ENCODE measurements at places on chromosomes 2 and 18. TPM values are rescaled to one million over a fixed set of nuclear protein-coding genes. Genes with fewer than 3 reads are reported as not detected.
A peak's percentile ranks its signal among the peaks of the same experiment; 100 is the strongest.

Gene CREG2
- 2.0 TPM for total RNA-seq

- no peak overlapping the region for H3K27ac ChIP-seq
- no peak overlapping the region for H3K4me3 ChIP-seq
- peaks cover 5% of the 10 kb centered on the region for H3K4me1 ChIP-seq
- DNase-seq: no peak
These were observed 45.2 kb upstream of the ASB1 start for GRCh38 chr2:238381341-238382115.

GRCh38 chr18:34117319-34117718 is 107.4 kb downstream of the NOL4 start:
- DNase-seq: no peak
- no peaks in the 10 kb centered on the region for H3K36me3 ChIP-seq
- no peaks in the 10 kb centered on the region for H3K27me3 ChIP-seq
- no peaks in the 10 kb centered on the region for H3K4me1 ChIP-seq

Gene DSC2
- total RNA-seq: 393 TPM

- H3K4me1 ChIP-seq: no peaks in the 10 kb centered on the region
- no peak for DNase-seq
- H3K4me3 ChIP-seq: no peak overlapping the region
- no peak overlapping the region for H3K27ac ChIP-seq
- H3K27me3 ChIP-seq: no peaks in the 10 kb centered on the region
These were observed 24.0 kb upstream of the ALPI start for GRCh38 chr2:232431705-232432590.

- H3K4me3 ChIP-seq: no peak overlapping the region
- peaks cover 11% of the 10 kb centered on the region for H3K36me3 ChIP-seq
- no peak overlapping the region for H3K27ac ChIP-seq
These were observed 258.0 kb downstream of the HDAC4 start for GRCh38 chr2:239142806-239143205.

- no peak for DNase-seq
- H3K4me1 ChIP-seq: peaks cover 24% of the 10 kb centered on the region
- H3K4me3 ChIP-seq: no peak overlapping the region
- H3K36me3 ChIP-seq: no peaks in the 10 kb centered on the region
These were observed 31.8 kb downstream of the RNU4ATAC start for GRCh38 chr2:121562269-121563176.

- no peak overlapping the region for H3K4me3 ChIP-seq
- no peaks in the 10 kb centered on the region for H3K27me3 ChIP-seq
- no peak for DNase-seq
- no peaks in the 10 kb centered on the region for H3K36me3 ChIP-seq
- peaks cover 8% of the 10 kb centered on the region for H3K4me1 ChIP-seq
These were observed 65.2 kb downstream of the LDLRAD4 start for GRCh38 chr18:13283746-13284145.

Gene NTSR2
- total RNA-seq: not detected

GRCh38 chr2:29186817-29187216 is 71.6 kb downstream of the CLIP4 start:
- no peaks in the 10 kb centered on the region for H3K36me3 ChIP-seq
- no peaks in the 10 kb centered on the region for H3K4me1 ChIP-seq
- H3K4me3 ChIP-seq: no peak overlapping the region
- no peak for DNase-seq
- H3K27ac ChIP-seq: no peak overlapping the region
- H3K27me3 ChIP-seq: no peaks in the 10 kb centered on the region

DNA sequence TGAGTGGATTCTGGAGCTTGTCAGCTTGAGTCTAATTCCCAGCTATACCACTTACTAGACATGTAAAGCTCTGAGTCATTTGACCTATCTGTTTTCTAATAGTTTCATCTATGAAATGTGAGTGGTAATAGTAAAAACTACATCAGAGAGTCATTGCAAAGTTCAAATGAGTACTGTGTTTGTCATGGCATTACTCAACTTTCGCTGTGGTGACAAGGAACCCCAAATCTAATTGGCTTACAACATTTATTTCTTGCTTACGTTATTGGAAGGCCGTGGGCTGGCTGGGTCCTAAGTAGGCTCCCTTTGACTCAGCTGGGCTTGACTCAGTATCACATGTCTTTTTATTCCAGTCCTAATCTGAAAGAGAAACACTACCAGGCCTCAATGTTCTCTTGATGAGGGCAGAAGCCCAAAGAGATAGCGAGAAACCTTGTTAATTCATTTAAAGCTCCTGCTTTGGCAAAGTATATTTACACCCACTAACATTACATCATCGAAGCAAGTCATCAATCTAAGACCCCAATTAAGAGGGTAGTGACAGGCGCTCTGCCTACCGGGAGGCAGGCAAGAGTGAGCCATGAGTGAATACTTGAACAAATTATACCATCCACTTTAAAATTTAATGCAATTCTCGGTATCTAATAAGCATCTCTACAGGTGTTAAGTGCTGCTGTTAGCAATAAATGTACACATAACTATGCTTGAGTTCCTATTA is 431.8 kb upstream of the SPHKAP start:
- no peak for DNase-seq
- no peak overlapping the region for H3K27ac ChIP-seq
- no peaks in the 10 kb centered on the region for H3K27me3 ChIP-seq
- H3K36me3 ChIP-seq: no peaks in the 10 kb centered on the region
- H3K4me3 ChIP-seq: no peak overlapping the region

- H3K4me1 ChIP-seq: peaks cover 22% of the 10 kb centered on the region
- no peaks in the 10 kb centered on the region for H3K27me3 ChIP-seq
- DNase-seq: no peak
These were observed 180.4 kb downstream of the MCFD2 start for GRCh38 chr2:46735108-46735691.

Gene SLC8A1
- total RNA-seq: 4.2 TPM

- H3K36me3 ChIP-seq: no peaks in the 10 kb centered on the region
- no peak overlapping the region for H3K4me3 ChIP-seq
- no peaks in the 10 kb centered on the region for H3K27me3 ChIP-seq
- DNase-seq: no peak
These were observed 12.6 kb upstream of the RAB1A start for GRCh38 chr2:65142515-65142914.

- H3K27me3 ChIP-seq: no peaks in the 10 kb centered on the region
- H3K4me3 ChIP-seq: no peak overlapping the region
- peaks cover 4% of the 10 kb centered on the region for H3K4me1 ChIP-seq
These were observed 46.5 kb downstream of the PLEK start for GRCh38 chr2:68411397-68412126.

- no peaks in the 10 kb centered on the region for H3K36me3 ChIP-seq
- H3K27me3 ChIP-seq: no peaks in the 10 kb centered on the region
- H3K27ac ChIP-seq: no peak overlapping the region
- H3K4me3 ChIP-seq: no peak overlapping the region
- H3K4me1 ChIP-seq: no peaks in the 10 kb centered on the region
- DNase-seq: no peak
These were observed 361.1 kb upstream of the NRP2 start for GRCh38 chr2:205321231-205321630.

DNA sequence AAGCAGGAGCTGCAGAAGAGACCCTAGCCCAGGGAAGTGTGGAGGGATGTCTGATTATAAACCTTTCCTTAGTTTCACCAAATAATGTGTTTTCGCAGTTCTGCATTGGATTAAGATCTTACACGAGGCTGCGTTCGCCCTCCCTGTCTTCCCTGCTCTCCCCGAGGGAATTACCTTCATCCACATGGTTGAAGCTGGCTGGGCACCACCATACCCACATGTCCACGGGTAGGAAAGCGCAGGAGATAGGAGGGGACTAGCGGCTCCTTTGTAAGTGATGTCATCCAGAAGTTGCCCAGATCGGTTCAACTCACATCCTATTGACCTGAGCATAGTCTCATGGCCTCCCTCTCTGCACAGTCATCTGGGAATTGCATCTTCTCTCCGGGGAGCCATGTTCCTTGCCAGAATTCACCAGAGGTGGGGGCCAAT is 1.1 kb downstream of the TTL start:
- H3K27ac ChIP-seq: peak overlapping the region; percentile 92
- H3K4me3 ChIP-seq: peak overlapping the region; percentile 88
- peaks cover 15% of the 10 kb centered on the region for H3K4me1 ChIP-seq

GRCh38 chr2:30201990-30202389 is 29.3 kb upstream of the LBH start:
- H3K4me1 ChIP-seq: no peaks in the 10 kb centered on the region
- no peak overlapping the region for H3K4me3 ChIP-seq
- no peak for DNase-seq
- H3K27ac ChIP-seq: no peak overlapping the region
